ENCODE measurements at places on chromosomes 6 and 20. TPM values are rescaled to one million over a fixed set of nuclear protein-coding genes. Genes with fewer than 3 reads are reported as not detected.

Gene NMBR
- total RNA-seq = not detected

Gene MTHFD1L
- 15.6 TPM for total RNA-seq

Gene CLDN20
- not detected for total RNA-seq

Gene EYA4
- total RNA-seq = 2.7 TPM

Gene YWHAB
- 52.2 TPM for total RNA-seq

Gene HCK
- total RNA-seq = 1.8 TPM

Gene SOBP
- 9.4 TPM for total RNA-seq

Gene ATG5
- 34.4 TPM for total RNA-seq
